ENCODE measurements at places on chromosomes 2 and 18. TPM values are rescaled to one million over a fixed set of nuclear protein-coding genes. Genes with fewer than 3 reads are reported as not detected.

DNA sequence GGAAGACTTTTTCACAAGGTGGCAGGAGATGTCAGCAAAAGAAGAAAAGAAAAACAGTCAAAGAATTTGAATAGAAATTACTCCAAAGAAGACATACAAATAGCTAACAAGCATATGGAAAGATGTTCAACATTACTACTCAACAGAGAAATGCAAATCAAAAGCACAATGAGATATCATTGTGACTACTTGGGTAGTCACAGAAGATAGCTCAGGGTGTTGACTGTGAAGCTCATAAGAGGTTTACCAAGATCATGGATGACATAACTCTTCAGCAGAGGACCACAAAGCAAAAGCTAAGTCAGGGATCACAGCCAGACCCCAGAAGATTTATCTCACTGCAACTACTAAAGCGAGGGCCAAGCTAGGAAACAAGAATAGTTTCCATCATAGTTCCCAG is 53.0 kb upstream of the TANK start:
- DNase-seq, result no peak

The TMEM37 gene
- 0.12 TPM for total RNA-seq

The ZAP70 gene
- not detected for total RNA-seq

The BCL11A gene
- not detected for total RNA-seq

The RAB27B gene
- 9.9 TPM for total RNA-seq

- no peak for DNase-seq
Measured at GRCh38 chr2:107020392-107020791, 134.4 kb upstream of the ST6GAL2 start.

GRCh38 chr2:234145511-234145910 is 95.0 kb downstream of the SPP2 start:
- no peak for DNase-seq

- no peak for DNase-seq
Measured at GRCh38 chr2:24182507-24182906, 7.7 kb downstream of the FAM228A start.

- DNase-seq, result no peak
Measured at GRCh38 chr18:78431606-78432005, 548.0 kb upstream of the SALL3 start.

GRCh38 chr2:58976375-58977071 is 735.4 kb upstream of the FANCL start:
- no peak for DNase-seq

The CKAP2L gene
- total RNA-seq, result 18.0 TPM

DNA sequence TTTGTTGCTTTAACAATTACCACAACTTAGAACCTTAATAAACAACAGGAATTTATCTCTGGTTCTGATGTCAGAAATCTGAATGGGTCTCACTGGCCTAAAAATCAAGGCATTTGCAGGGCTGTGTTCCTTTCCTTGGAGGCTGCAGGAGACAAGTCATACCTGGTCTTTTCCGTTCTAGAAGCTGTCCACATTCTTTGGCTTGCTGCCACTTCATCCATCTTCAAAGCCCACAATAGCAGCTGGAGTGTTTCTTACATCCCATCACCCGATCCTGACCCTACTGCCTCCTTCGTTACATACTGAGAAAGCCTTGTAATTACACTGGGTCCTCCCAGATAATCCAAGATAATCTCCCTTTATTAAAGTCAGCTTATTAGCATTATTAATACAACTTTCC is 18.1 kb downstream of the NETO1 start:
- DNase-seq, result no peak

The IL1B gene
- not detected for total RNA-seq

The CYRIA gene
- total RNA-seq, result 25.2 TPM

DNA sequence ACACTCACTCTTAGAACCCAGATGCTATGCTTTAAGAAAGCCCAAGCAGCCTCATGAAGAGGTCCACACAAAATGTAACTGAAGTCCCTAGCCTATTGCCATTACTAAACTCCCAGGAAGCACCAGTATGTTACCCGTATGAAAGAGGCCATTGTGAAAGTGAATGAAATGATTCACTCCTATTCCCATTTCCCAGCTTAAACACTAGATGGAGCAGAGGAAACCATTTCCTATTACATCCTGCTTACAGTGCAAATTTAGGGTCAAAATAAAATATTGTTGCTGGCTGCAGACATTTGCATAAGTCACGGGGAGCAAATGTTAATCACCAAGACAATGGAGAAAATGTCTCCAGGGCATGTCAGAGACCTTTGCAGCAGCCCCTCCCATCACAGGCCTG is 989.7 kb upstream of the CRIM1 start:
- peak; percentile 10 for DNase-seq

- DNase-seq, result no peak
Measured at GRCh38 chr2:217512259-217512658, 490.5 kb downstream of the TNS1 start.

- no peak for DNase-seq
Measured at GRCh38 chr2:216424274-216424673, 12.0 kb downstream of the SMARCAL1 start.

The SKA1 gene
- 21.8 TPM for total RNA-seq

The G6PC2 gene
- total RNA-seq, result not detected

The NPPC gene
- 0.12 TPM for total RNA-seq

DNA sequence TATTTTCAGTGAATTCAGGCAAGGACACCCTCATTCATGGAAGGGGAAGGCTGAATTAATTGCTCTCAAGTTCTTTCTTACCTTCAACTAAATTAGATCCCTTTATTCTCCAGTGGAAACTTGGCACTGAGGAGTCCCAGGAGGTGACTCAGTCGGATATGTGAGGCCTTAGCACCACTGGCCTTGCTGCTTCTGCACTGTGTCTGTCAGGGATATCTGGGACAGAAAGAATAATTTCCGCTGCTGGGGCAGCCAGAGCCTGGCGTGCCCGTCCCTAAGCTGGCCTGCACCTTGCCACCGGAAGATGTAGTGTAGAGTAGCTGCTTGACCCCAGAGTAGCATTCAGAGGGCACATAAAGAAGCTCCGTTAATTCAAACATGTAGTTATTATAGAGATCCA is 53.4 kb downstream of the LIMS1 start:
- peak; percentile 86 for DNase-seq

The ERICH2 gene
- total RNA-seq, result 0.53 TPM

DNA sequence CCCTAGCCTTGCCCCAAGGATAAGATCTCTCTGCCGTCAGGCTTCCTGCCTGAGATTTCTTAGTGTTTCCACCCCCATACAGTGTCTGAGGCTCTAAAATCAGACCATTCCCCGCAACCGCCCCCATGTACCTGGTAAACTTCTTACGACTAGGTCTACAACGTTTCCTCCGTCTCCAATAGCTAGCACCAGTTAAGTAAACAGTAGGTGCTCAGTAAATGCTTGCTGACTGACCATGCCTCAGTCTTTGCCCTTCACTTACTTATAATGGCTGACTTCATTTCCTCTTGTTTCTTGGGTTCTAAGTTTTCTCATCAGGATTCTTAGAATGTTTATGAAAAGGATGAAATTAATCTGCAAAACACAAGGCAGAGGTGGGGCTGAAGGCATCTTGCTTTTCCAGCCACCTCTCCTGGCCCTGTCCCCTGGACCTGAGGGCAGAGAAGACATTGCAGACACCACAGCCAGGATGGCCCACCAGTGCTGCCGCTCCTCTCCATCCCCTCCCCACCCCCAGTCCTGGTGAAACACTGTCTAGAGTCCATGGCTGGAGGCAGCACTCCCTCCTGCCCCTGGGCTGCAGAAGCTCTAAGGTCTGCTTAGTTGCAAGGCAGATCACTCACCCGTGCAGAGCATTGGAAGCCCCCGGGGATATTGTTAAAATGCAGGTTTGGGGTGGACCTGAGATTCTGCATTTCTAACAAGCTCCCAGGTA is 16.9 kb downstream of the TMEM37 start:
- DNase-seq, result no peak

GRCh38 chr2:187912950-187913349 is 358.7 kb upstream of the TFPI start:
- DNase-seq, result no peak

The ADAM23 gene
- total RNA-seq, result 4.9 TPM

Measured in A172 (cell line).